IgD-negative memory B cell (primary cell): ENCODE measurements at places on chromosomes 2 and 18. TPM values are rescaled to one million over a fixed set of nuclear protein-coding genes. Genes with fewer than 3 reads are reported as not detected.

ABCB11 gene
- not detected for polyA plus RNA-seq

ATP8B1 gene
- polyA plus RNA-seq: 0.50 TPM

SIX3 gene
- polyA plus RNA-seq: not detected

DSG1 gene
- not detected for polyA plus RNA-seq

PTPRN gene
- polyA plus RNA-seq: not detected

RGPD3 gene
- polyA plus RNA-seq: 0.06 TPM

FLACC1 gene
- polyA plus RNA-seq: 0.64 TPM

NYAP2 gene
- polyA plus RNA-seq: not detected

FAM168B gene
- 32.0 TPM for polyA plus RNA-seq

PLEKHB2 gene
- polyA plus RNA-seq: 46.3 TPM

CPO gene
- not detected for polyA plus RNA-seq

NABP1 gene
- polyA plus RNA-seq: 12.4 TPM

SLC9A4 gene
- polyA plus RNA-seq: not detected

AQP12B gene
- not detected for polyA plus RNA-seq

IL1B gene
- not detected for polyA plus RNA-seq

BOD1L2 gene
- polyA plus RNA-seq: not detected

AAMP gene
- 82.0 TPM for polyA plus RNA-seq

ABCG8 gene
- polyA plus RNA-seq: not detected

SKA1 gene
- polyA plus RNA-seq: 0.90 TPM

IL36G gene
- polyA plus RNA-seq: not detected

SLC9A2 gene
- polyA plus RNA-seq: not detected

ELOA2 gene
- not detected for polyA plus RNA-seq

RAMP1 gene
- polyA plus RNA-seq: not detected

IMPA2 gene
- polyA plus RNA-seq: 11.9 TPM

FAM124B gene
- polyA plus RNA-seq: not detected

CTAGE1 gene
- polyA plus RNA-seq: not detected

RAD51AP2 gene
- not detected for polyA plus RNA-seq

CSRNP3 gene
- polyA plus RNA-seq: not detected

CMPK2 gene
- 4.6 TPM for polyA plus RNA-seq

ALPG gene
- not detected for polyA plus RNA-seq

MLPH gene
- polyA plus RNA-seq: not detected

CCDC68 gene
- not detected for polyA plus RNA-seq

SEPTIN2 gene
- 134 TPM for polyA plus RNA-seq

SCN9A gene
- polyA plus RNA-seq: not detected

SESTD1 gene
- polyA plus RNA-seq: 23.6 TPM

NLRC4 gene
- 1.6 TPM for polyA plus RNA-seq

TMEM37 gene
- not detected for polyA plus RNA-seq

KLHL41 gene
- not detected for polyA plus RNA-seq

MRO gene
- not detected for polyA plus RNA-seq

TANC1 gene
- 0.15 TPM for polyA plus RNA-seq

SP140 gene
- polyA plus RNA-seq: 130 TPM

FAM228B gene
- polyA plus RNA-seq: 12.1 TPM

CDCA7 gene
- 4.3 TPM for polyA plus RNA-seq

IL37 gene
- not detected for polyA plus RNA-seq

CCDC138 gene
- 8.6 TPM for polyA plus RNA-seq

EPB41L3 gene
- 0.39 TPM for polyA plus RNA-seq

KHK gene
- 6.5 TPM for polyA plus RNA-seq

APCDD1 gene
- not detected for polyA plus RNA-seq

SOWAHC gene
- polyA plus RNA-seq: not detected

IL1R1 gene
- polyA plus RNA-seq: not detected

SPATA3 gene
- polyA plus RNA-seq: not detected
